Mucosa of descending colon (tissue), 3 donors: ENCODE measurements at places on chromosomes 6 and 20. TPM values are rescaled to one million over a fixed set of nuclear protein-coding genes. Genes with fewer than 3 reads are reported as not detected.

RBM39 gene
- 300 TPM for total RNA-seq

PEX6 gene
- 14.3 TPM for total RNA-seq

SCAF8 gene
- 48.6 TPM for total RNA-seq

GRCh38 chr6:133788556-133788955 lies 100.4 kb upstream of the TCF21 start:
- no peak for DNase-seq

- DNase-seq, result no peak
Observed at GRCh38 chr6:122392564-122393350, 6.7 kb upstream of the HSF2 start.

GRCh38 chr6:4351520-4352321 lies 216.3 kb upstream of the ECI2 start:
- peak; percentile 66 for DNase-seq

GRCh38 chr6:28351087-28351486 lies 1.3 kb downstream of the ZKSCAN3 start:
- no peak for DNase-seq
